ENCODE measurements at places on chromosomes 7 and 10.

DNA sequence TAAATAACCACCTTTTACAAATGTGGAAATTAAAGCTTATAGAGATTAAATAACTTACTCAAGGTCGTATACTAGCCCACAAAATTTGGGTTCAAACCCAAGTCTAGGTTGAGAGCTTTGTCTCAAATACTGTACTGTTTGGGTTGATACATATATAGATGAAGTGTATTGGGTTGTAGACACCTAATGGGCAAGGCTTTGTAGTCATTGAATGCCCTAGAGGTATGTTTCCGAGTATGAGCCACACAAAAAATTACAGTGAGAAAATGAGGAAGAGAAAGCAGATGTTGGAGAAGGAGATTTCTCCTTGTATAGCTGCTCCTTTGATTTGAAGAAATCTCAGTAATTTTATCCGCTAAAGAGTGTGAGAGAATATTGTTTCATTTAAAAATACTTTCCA, 60.6 kb downstream of the C1GALT1 start:
- no peak for DNase-seq

GRCh38 chr7:39406467-39406866, 159.7 kb upstream of the YAE1 start:
- no peak for DNase-seq

DNA sequence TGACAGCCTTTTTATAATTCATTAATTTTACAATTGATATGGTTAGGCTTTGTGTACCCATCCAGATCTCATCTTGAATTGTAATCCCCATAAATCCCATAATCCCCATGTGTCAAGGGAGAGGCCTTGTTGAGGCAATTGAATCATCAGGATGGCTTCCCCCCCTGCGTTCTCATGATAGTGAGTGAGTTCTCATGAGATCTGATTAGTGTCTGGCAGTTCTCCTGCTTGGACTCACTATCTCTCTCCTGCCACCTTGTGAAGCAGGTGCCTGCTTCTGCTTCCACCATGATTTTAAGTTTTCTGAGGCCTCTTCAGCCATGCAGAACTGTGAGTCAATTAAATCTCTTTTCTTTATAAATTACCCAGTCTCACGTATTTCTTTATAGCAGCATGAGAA, 165.7 kb upstream of the GNAI1 start:
- no peak for DNase-seq

- peak; percentile 27 for DNase-seq
These were observed 162.9 kb downstream of the SH3PXD2A start for GRCh38 chr10:103692436-103692951.

GRCh38 chr10:44280226-44281014, 104.5 kb downstream of the CXCL12 start:
- no peak for DNase-seq

- peak; percentile 73 for DNase-seq
These were observed 31.7 kb downstream of the CYCS start for GRCh38 chr7:25093268-25093826.

DNA sequence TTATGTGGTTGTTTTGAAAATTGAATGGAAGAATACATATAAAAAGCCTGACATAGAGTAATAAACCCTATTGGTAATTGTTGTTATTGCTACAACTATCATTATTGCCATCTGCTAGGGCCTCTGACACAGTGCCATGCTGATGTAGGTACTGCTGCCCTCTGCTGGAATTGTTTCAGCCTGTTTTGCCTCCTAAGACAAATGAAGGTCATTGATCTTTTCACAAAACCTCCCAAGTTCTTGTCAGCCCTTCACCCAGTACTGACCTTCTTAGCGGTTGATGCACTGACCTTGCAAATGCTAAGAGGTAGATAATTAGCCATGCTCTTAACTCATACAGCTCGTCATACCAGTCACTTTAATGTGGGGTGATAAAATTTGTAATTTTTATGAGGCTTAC, 975.2 kb downstream of the SORCS1 start:
- no peak for DNase-seq

GRCh38 chr7:8232999-8233847, 28.7 kb downstream of the ICA1 start:
- no peak for DNase-seq

DNA sequence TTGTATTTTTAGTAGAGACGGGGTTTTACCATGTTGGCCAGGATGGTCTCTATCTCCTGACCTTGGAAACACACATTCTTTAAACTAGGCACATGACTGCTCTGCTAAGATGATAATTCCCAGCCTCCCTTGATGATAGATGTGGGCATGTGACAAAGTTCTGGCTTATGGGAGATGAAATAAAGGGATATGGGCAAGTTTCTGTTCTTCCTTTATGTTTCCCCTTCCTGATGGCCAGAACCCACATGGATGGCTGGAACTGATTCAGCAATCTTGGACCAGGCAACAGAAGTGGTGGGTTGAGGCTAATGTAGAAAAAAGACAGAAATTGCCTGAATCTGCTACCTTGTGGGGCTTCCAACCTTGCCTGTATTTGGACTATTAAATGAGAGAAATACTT, 60.7 kb upstream of the NRP1 start:
- DNase-seq, result no peak

GRCh38 chr7:117683430-117684175, 189.6 kb downstream of the CTTNBP2 start:
- DNase-seq, result no peak

DNA sequence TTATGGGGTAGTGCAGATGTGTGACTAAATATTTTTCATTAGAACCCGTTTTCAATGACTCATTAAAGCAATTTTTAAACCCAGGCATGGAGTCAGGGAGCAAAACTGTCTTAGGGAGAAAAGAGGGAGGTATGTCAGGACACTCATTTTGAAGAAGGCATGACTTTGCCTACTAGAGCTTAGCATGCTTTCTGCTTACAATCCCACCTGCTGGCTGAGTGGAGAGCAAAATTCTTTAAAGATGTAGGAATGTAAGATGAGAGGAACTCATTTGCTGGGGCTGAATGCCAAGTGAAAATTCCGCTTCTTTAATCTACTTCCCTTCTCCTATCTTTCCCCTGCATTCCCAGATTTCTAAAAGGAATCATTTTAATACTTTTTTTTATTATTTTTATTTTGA, 232.6 kb downstream of the GALNT17 start:
- DNase-seq, result no peak

DNA sequence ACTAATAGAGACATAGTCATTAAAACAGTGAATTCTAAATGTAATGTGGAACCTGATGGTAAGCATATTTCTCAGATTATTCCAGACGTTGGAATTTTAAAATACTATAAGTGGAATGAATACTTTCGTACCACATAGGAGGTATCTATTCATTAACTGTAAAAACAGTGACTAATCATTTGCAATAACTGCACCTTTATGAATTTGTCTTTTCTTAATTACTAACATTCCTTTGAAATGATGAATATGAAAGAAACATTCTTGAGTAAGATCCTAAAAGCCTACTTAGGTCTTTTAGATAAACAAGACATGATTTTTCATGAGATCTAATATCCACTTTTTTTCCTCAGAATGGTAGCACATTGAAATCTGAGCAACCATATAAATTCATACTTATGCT, 549.0 kb upstream of the LRRN3 start:
- no peak for DNase-seq

All from stimulated activated CD4-positive, alpha-beta T cell treated with anti-CD3 and anti-CD28 coated beads, Interleukin-15, amount 100 ng/mL, for 48 hours (primary cell).